ENCODE measurements at places on chromosomes 6 and 20.

GRCh38 chr20:58691773-58692578, 624 bp upstream of the NPEPL1 start:
- DNase-seq: no peak

DNA sequence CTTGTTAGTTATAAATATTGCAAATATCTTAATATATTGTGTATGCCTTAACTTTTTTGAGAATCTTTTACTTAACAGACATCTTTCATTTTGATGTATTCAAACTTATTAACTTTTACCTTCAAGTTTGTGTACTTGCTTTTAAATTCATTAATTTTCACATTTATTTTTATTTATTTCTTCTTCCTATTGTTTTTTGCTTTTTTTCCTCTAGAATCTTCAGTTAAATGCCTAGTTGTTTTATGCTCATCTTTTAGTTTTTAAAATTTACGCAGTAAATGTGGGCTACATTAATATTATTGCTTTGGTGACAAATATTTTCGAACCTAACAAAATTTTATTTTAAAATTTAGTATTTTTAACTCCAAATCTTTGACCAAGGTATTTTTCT, 89.0 kb downstream of the TNFAIP3 start:
- DNase-seq: no peak

GRCh38 chr6:137417396-137417795, 76.8 kb downstream of the OLIG3 start:
- no peak for DNase-seq

- no peak for DNase-seq
These were observed 77.9 kb upstream of the BMP5 start for GRCh38 chr6:55953335-55953734.

DNA sequence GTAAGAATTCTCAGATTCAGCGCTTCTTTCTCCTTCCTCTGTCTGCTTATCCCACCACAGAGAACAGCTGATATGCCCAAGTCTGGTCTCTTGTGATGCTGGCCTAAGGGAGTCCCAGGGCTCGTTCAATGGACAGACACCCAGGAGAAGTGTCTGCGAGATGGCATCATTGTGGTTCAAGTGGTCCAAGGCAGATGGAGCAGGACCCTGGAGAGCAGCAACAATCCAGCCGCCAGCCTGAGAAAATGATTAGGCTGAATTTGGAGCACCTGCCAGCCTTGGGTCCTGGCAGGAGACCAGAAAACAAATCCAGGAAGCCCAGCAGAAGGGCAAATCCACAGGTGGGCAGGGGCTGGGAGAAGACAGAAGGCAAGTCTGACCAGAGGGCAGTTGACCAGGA, 145.8 kb downstream of the PTPRT start:
- no peak for DNase-seq
